Stimulated activated CD8-positive, alpha-beta memory T cell treated with anti-CD3 and anti-CD28 coated beads, Interleukin-12 subunit alpha, Interleukin-12 subunit beta, amount 100 ng/mL, for 1 hour (primary cell): ENCODE measurements at places on chromosomes 11 and 22.

GRCh38 chr11:32849761-32850160 lies 20.0 kb downstream of the PRRG4 start:
- no peak for DNase-seq

DNA sequence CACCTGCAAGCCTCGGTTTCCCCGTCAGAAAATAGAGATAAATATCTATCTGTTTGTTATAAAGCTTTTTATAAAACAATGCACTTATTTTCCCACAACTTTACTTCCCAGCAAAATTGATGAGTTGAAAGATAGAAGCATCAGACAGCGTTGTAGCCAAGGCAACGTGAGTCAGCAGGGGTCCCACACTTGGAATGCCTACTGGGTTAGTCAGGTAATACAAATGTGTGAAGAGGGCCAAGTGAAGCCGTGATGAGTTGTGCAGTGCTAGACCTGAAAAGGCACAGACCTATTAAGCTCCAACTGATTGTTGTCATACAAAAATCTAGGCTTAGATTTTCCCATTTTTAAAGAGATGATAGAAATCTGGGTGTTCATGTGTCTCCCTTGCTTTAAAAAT lies 118.7 kb downstream of the PGR start:
- DNase-seq: no peak

GRCh38 chr22:50315289-50316113 lies 8.1 kb upstream of the PLXNB2 start:
- no peak for DNase-seq

GRCh38 chr11:36041988-36042611 lies 98.2 kb downstream of the LDLRAD3 start:
- DNase-seq: no peak

GRCh38 chr11:15727520-15727914 lies 612.8 kb downstream of the INSC start:
- DNase-seq: no peak

DNA sequence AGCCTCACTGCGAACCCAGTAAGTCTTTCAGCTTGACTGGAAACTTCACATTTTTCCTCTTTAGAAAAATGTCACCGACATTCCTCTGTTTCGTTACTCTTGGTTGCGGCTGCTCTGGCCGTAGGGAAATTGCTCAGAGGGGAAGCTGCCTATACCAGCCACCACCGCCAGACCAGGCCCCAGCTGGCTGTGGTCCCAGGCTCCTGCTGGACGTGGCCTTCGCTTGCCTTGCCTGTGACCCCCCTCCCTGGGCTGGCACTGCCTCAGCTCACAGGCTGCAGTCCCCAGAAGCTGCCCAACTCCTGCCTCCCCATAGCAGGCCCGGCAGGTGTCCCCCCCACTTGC lies 197.8 kb downstream of the MN1 start:
- DNase-seq: no peak

DNA sequence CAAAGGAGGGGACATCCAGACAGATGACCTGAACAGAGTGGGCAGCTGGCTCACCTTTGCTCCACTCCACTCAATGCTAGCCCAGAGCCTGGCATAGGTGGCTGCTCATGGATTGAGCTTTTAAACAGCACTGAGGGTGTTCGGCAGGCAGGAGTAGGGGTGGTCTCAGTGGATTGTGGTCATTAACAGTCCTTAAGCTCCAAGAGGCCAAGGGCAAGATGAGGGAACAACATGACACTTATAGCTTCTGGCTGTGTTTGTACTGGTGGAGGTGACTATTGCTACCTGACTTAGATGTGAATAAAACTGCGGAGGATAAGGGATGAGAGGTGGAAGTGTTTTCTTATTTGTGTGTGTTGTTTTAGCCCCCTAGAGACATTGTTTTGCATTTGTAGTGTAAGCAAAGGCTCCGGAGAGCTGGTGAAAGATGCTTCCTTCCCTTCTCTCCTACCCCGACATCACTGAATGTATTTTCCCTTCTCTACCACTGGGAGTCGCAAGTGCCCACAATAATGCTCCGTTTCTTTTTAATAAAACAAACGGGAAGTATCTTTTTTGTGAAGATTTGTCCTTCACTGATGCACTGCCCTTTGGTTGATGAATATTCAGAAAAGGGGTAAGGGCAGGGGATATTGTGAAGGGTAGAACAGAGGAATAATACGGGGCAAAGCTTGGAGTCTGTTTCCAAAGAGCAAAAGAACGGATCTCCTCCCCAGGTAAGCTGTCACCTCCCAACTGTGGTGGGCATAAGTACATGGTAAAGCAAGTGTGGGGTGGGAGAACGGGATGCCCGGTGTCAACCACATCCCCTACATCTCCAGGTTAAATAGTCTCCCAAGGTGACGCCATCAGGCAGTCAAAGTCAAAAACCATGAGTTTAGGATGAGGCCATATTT lies 27.5 kb upstream of the MTNR1B start:
- DNase-seq: no peak

DNA sequence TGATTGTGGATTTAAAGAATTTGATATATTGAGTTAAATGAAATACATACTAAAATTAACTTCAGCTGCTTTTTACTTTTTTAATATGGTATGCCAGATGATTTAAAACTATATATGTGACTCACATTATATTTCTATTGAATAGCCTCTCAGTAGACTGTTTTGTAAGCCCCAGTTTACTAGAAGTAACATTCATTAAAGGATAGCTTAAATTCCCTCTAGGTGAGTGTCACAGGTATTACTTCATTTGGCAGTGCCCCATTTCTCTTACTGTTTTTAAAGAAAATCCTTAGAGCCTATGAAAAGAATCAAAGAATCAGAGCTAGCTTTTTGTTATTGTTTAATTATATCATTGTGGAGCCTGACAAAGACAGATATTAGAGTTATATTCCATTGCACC lies 48.6 kb downstream of the ZC3H12C start:
- DNase-seq: no peak

DNA sequence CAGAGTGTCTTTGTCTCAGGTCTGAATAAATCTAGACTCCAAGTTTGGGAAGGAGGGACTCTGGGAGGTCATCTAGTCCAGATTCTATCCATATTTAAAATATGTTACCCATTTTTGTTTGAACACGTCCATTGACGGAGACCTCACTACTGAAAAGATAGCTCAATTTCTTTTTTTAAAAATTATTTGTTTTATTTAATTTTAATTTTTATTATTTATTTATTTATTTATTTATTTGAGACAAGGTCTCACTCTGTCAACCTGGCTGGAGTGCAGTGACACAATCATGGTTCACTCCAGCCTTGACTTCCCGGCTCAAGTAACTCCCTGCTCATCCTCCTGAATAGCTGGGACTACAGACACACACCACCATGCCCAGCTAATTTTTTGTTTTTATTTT lies 89.5 kb upstream of the SNX19 start:
- no peak for DNase-seq

DNA sequence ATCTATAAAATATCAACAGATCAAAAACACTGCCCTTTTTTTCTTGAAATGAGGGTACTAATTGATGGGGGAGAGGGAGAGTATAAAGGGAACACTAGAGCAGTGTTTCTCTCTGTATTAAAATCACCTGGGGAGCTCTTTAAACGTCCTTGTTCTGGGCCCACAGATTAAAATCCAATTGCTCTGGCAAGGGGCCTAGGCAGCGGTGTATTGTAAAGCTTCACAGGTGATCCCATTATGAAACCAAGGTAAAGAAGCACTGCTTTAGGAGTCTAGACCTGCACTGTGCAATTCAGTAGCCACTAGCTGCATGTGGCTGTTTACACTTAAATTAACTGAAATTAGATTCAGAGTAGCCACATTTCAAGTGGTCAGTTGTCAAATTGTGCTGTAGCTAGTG lies 3.0 kb downstream of the AQP11 start:
- no peak for DNase-seq

GRCh38 chr11:22304337-22304961 lies 33.7 kb upstream of the SLC17A6 start:
- DNase-seq: no peak

DNA sequence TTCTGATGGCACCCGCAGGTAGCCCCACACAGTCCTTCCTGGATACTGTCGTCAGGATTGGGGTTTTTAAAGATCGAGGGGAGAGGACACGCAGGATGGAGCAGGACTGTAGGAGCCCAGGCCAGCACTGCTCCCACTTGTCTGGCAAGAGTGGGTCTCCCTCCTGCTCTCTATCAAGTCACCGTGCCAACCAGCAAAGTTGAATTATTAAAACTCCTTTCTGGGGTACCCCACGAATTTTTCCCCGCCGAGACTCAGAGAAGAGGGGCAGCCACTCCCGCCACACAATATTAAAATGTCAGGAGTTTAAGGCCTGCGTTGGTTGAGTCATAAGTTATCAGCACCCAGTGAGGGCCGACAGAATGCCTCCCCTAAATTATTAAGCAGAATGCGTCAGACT lies 10.1 kb downstream of the LMO1 start:
- no peak for DNase-seq

GRCh38 chr11:133041928-133042882 lies 490.1 kb downstream of the OPCML start:
- DNase-seq: no peak

GRCh38 chr22:35986088-35986487 lies 42.5 kb downstream of the RBFOX2 start:
- no peak for DNase-seq

DNA sequence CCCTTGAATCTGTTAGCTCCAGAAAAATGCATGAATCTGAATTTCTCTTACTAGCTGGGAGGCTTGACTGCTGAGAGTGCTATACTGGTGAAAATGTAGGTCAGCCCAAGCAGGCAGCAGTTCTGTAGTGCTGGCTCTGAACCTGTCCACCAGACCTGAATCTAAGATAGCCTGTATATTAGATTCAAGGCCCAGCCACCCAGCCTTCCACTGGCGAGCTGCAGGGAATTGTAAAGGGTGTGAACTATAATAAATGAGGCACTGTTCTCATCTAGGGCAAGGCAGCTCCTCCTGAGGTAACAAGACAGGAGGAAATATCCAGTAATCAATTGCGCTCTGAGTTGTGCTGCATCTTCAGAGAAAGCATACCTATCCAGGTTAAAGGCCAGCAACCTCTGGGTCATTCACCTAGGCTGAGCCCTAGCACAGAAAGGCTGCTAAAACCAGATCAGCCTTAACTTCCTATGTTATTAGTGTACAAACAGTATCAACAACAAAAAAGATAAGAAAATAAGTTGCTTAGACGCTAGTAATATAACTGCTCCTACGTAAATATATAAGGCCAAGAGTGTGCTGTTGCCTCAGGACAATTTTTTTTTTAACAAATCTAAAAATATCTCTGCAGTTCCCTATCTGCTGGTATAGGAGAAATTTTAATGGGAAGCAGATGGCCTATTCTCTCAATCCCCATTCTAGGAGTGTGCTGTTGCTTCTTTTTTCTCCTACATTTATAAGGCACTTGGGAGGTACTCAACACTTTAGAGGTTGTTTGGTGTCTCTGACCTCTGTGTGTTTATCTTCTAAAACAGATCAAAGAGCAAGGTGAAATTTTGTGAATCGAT lies 63.0 kb downstream of the RELT start:
- no peak for DNase-seq

DNA sequence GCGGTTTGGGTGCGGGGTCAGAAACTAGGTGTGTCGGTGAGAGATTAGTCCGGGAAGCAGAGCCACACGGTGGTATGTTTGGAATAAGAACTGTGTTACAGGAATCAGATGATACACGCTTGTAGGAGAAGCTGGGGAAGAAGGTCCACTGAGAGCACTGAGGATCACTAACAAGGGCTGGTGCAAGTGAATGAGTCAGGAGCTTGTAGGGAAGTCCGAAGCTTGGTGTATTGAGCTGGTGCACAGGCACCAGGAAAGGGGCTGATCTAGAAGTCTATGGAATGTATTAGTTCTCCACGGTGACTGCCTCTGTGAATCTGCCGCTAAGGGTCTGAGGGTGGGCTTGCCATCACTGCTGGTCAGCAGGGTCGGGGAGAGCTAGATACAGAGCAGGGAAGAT lies 18.8 kb upstream of the GRK3 start:
- DNase-seq: no peak

GRCh38 chr11:35529971-35530495 lies 4.6 kb upstream of the PAMR1 start:
- no peak for DNase-seq

- no peak for DNase-seq
These were observed 594.1 kb downstream of the TBC1D22A start for GRCh38 chr22:47356511-47357011.

- no peak for DNase-seq
These were observed 8.4 kb downstream of the VWA5A start for GRCh38 chr11:124123622-124124021.

- DNase-seq: no peak
These were observed 1403.4 kb upstream of the TENM4 start for GRCh38 chr11:80844110-80844819.

- peak; percentile 22 for DNase-seq
These were observed 3.2 kb downstream of the ARVCF start for GRCh38 chr22:20013382-20013871.

GRCh38 chr11:77267962-77268361 lies 33.5 kb downstream of the GDPD4 start:
- no peak for DNase-seq

GRCh38 chr11:9399466-9399865 lies 15.0 kb downstream of the IPO7 start:
- DNase-seq: no peak

DNA sequence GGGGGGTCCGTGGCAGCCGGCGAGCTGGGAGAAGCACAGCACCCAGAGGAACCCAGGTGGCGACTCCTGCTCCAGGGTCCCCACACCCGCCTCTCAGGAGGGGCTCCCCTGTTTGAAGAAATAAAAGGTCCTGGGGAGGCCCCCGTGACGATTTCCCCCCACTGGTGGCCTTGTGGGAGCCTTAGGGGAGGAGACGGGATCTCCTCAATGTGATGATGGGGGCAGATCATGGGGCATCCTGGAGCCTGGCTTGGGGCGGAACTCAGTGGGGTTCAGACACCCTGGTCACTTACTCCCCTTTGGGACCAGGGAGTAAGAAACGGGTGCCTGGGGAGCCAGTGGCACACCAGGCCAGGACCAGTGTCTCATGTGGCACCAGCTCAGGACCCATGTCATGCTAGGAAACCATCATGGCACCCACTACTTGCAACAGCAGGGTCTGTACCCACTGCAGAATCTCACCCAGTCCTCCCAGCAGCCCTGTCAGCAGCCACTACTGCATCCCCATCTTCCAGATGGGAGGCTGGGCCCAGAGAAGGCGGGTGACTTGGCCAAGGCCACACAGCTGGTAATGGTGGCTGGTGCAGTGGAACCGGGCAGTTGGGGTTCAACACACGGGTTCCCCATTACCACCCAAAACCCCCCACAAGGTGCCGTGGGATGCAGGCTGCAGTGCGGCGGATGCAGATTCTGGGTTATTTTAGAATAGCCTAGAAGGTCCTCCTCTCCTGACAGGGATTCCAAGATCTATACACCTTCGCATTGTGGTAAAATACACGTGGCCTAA lies 130.7 kb downstream of the CTTN start:
- DNase-seq: no peak

DNA sequence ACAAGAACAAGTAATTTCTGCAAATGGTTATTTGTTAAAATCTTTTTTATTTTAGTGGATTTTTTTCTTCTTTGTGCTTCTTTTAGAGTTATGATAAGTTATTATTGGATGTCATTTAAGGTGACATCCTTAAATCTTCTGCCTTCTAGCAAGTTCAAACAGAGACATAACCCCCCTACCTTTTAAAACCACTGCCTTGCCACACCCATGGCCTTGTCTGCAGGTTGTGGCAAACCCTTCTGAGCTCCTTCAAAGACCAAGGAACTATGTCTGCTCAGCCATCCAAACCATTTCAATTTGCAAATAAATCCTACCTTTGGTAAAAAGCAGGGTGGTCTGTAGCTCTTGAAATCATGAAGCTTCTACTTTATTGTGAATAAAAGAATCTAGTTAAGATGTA lies 241.6 kb downstream of the FAM76B start:
- DNase-seq: no peak

GRCh38 chr22:28283068-28283654 lies 364.1 kb upstream of the PITPNB start:
- DNase-seq: no peak

GRCh38 chr11:61034111-61034510 lies 62.6 kb downstream of the CD6 start:
- no peak for DNase-seq
